ENCODE measurements at places on chromosomes 3 and 15.
A peak's percentile ranks its signal among the peaks of the same experiment; 100 is the strongest.

- peak; percentile 37 for DNase-seq
Observed at GRCh38 chr3:82044930-82045705, 283.7 kb upstream of the GBE1 start.

DNA sequence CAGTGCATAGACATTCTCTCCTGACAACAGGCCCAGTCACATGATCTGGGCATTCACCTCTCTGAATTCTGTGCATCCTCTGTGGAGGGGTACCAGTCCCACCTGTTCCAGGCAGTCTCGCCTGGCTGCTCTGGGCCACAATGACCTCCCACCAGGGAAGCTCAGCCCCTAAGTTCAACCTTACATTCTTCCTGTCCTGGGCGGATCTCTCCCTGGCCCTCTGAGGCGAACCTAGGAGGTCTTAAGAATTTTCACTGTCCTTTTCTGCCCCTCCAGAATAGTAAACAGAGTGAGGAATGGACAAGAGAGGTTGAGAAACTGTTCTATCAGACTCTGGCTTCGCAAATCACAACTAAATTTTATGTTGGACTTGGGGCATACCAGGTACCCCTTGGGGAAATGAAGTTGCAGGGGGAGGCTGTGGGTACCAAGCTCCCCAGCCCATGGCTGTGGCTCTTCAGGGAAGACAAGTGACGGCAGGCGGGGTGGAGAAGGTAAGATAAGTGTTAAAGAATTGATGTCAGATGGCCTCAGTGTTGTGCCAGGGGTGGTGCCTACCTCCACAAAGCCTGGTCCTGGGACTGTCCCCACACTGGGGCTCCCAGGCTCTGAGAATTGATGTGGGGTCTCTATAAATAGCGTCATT lies 5.3 kb downstream of the SCN5A start:
- DNase-seq = no peak

DNA sequence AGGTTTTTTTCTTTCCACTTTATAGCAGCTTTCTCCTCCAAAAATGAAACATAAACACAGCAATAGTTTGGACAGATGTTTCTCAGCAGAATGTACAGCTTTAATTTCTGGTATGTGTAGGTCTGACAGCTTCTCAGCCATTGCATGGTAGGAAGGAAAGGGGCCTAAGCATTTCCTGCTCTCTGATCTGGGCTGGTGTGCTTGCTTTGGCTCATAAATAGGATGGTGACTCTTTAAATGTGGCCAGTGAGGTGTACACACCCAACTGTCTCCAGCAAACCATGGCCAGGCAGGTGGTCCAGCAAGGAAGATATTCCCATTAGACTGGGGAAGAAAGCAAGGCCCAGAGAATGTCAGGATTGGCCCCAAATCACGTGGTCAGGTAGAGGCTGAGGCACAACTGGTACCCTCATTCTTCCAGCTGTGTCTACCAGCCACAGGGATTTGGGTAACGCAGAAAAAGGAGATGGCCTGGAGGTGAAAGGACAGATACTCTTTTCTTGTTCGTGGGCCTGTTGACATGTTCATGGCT lies 52.1 kb downstream of the ITGA11 start:
- DNase-seq = no peak

- no peak for DNase-seq
Observed at GRCh38 chr15:74730619-74731316, 5.4 kb upstream of the CYP1A1 start.

DNA sequence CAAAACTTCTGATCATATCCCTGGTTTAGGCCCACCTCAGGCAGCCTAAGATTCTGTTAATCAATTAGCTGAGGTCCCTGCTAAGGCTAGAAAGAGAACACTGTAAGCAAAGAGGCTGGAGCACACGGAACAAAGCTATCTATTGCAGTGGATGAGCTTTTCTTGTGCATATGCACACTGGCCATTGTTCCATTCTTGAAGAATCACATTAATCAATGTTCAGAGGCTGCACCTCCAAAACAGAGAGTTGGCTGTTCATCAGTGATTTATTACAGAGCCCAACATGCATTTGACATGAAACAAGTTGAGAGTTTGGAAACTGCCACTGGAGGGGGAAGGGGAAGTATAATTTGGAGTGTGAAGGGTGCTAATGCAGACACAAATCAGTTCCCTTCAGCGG lies 873.0 kb downstream of the ROBO1 start:
- no peak for DNase-seq

- DNase-seq = no peak
Observed at GRCh38 chr3:62376454-62376720, 3.0 kb upstream of the FEZF2 start.

DNA sequence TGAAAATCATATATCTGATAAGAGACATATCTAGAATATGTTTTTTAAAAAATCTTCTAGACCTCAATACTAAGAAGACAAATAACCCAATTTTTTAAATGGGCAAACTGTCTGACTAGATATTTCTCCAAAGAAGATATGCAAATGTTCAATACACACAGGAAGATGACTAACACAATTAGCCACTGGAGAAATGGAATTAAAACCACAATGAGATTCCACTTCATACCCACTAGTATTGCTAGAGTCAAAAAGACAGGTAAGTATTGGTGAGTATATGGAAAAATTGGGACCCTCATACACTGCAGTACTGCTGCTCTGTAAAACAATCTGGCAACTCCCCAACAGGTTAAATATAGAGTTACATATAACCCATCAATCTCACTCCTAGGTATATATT lies 33.1 kb upstream of the TOPAZ1 start:
- DNase-seq = peak; percentile 5

DNA sequence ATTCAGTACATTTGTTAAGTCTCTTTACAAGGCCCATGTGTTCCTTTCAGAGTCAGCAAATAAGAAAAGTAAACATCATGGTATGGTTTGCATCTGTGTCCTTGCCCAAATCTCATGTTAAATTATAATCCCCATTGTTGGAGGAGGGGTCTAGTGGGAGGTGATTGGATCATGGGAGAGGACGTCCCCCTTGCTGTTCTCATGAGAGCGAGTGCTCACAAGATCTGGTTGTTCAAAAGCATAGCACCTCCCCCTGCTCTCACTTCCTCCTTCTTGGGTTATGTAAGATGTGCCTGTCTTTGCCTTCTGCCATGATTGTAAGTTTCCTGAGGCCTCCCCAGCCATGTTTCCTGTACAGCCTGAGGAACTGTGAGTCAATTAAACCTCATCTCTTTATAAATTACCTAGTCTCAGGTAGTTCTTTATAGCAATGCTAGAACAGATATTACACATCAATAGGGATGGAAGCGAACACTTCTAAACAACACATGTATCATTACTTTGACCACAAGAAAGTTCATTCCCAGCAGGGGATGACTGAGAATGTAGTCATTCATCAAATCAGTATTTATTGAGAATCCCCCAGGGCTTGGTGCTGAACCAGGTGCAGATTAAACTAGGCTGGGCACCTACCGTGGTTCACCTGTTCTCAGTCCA lies 4.1 kb downstream of the EFCAB12 start:
- no peak for DNase-seq

- no peak for DNase-seq
Observed at GRCh38 chr15:52028431-52029093, 9.5 kb downstream of the MAPK6 start.

- no peak for DNase-seq
Observed at GRCh38 chr3:47433796-47434195, 41.9 kb downstream of the SCAP start.

- DNase-seq = peak; percentile 72
Observed at GRCh38 chr3:42031808-42032480, 59.2 kb upstream of the TRAK1 start.

GRCh38 chr3:46202535-46202934 lies 5.6 kb downstream of the CCR1 start:
- DNase-seq = no peak

- DNase-seq = no peak
Observed at GRCh38 chr15:74775132-74775562, 6.7 kb upstream of the CSK start.

GRCh38 chr3:157606011-157606851 lies 103.0 kb upstream of the VEPH1 start:
- DNase-seq = peak; percentile 79

DNA sequence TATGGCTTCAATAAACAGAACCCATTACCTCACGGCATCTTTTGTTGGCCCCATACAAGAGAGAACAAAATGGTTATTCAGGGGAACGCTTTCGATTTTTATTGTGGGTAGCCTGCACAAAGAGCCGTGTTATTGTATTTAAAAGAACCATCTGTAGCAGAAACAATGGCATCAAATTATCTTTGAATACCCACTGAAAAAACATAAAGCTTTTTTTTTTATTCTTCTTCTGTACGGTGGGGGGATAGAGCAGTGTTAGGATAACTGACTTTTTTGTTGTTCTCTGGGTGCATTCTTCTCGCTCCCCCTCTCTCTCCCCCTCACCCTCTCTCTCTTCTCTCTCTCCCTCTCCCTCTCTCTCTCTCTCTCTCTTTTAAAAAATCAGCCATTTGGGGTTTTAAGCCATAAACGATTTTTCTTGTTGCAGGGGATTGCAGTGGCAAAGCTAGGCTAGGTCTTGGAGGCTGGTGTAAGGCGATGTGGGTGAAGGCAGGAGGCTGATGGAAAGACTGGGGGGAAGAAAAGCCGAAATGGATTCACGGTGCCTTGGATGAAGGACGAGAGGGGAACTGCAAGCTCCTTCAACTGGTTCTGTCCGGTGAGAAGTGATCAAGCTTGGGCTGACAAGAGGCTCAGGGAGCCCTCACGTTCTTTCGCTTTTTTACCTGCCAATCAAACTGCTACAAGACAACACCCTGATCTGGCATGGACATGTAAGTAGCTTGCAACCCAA lies 12.4 kb upstream of the SOX2 start:
- DNase-seq = no peak

DNA sequence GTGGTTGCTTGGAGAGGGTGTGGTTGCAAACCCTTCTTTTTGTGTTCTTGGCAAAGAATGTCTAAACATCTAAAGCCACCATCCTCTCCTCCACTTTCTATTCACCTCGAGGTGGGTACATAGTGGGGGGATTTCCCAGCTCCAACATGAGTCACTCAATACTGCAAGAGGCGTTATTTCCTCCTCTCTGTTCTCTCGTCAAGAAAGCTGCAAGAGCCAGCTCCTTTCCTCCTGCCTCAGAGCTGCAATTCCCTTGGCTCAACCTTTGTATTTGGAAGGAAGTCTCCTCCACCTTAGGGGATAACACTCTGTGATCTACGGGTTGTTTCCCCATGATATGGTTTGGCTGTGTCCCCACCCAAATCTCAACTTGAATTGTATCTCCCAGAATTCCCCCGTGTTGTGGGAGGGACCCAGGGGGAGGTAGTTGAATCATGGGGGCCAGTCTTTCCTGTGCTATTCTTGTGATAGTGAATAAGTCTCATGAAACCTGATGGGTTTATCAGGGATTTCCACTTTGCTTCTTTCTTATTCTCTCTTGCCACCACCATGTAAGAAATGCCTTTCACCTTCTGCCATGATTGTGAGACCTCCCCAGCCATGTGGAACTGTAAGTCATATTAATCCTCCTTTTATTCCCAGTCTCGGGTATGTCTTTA lies 138.4 kb downstream of the PLCL2 start:
- no peak for DNase-seq

DNA sequence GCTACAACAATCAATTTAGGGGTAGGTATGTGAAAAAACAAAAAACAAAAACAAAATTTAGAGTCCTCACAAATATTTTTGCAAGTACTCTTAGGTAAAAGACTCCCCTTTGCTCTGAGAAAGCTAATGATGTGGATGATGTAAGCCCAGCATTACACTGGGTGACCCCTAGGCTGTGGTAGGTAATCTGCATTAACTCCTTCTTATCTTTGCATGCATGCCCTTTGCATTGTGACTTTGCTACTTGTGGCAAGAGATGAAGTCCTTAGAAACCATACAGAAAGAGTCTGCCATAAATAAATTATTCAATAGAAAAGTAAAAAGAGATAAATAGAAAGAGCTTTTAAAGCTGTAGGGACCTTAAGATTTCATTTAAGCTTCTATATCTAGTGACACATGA lies 159.7 kb upstream of the MBNL1 start:
- no peak for DNase-seq

DNA sequence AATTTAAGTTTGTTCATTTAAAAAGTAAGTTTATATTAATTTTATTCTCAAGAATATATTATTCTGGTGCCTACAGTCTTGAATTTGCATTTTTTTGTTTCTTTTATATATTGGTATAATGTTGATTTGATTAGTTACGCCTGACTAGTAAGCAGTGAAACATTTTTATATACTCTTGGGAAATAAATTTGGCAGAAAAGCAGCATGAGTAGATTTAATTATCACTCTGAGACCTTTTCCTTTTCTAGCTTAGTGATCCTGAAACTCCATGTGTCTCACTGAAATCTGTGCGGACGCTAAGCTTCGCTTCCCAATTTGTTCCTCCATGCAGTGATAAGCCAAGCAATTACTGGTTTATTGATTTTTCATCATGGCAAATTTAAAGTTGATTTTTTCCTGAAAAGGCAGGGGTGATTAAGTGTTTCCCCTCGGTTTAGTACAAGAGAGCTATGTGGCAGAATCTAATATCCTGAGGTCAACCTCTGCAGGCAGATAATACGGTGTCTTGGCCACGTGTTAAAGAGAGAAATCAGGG lies 87.2 kb upstream of the MLF1 start:
- DNase-seq = no peak

DNA sequence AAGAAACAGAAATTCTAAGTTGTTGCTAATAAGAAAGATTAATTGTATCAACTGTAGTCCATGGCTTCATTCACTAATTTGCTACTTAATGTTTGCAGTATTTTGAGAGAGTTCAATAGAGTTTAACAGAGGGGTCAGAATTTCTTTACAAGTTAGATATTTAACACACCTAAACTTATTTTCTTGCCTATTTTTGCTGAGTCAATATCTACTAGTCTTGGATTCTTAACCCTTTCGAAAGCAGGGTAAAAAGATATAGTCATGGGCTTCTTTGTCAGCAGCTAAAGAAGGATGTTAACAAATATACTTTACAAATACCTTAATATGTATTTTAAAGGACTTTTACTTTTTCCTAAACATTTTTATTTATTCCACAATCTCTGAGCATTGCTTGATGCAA lies 155.6 kb downstream of the MDFIC2 start:
- DNase-seq = no peak

- DNase-seq = no peak
Observed at GRCh38 chr3:13882876-13883275, 3.0 kb upstream of the WNT7A start.

GRCh38 chr15:48025118-48025517 lies 95.7 kb upstream of the SLC24A5 start:
- DNase-seq = no peak

GRCh38 chr3:19931180-19931692 lies 2.8 kb downstream of the EFHB start:
- DNase-seq = no peak

GRCh38 chr3:160790726-160791125 lies 34.7 kb downstream of the PPM1L start:
- no peak for DNase-seq

Measured in fibroblast of upper back skin (primary cell).